ENCODE measurements at places on chromosomes 4 and X. TPM values are rescaled to one million over a fixed set of nuclear protein-coding genes. Genes with fewer than 3 reads are reported as not detected.
A peak's percentile ranks its signal among the peaks of the same experiment; 100 is the strongest.

The RRH gene
- not detected for total RNA-seq

The KLHL13 gene
- total RNA-seq: 4.6 TPM

DNA sequence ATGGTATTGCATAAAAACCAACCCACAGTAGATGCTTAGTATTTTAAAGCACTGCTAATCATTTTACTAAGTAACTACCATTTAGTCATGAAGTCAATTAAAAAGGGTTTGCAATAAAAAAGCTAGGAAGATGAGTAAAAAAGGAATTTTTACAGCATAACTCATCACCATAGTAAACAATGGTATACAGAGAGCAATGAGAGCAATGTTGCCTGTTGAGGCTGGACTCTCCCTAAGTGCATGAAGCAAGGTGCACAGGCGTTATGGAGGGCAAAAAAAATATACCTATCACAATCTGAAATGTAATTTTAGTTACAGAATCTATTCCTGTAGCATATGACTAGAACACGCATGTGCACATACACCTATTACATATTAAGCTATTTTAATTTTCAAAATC, 129.6 kb upstream of the BMP3 start:
- DNase-seq: no peak

DNA sequence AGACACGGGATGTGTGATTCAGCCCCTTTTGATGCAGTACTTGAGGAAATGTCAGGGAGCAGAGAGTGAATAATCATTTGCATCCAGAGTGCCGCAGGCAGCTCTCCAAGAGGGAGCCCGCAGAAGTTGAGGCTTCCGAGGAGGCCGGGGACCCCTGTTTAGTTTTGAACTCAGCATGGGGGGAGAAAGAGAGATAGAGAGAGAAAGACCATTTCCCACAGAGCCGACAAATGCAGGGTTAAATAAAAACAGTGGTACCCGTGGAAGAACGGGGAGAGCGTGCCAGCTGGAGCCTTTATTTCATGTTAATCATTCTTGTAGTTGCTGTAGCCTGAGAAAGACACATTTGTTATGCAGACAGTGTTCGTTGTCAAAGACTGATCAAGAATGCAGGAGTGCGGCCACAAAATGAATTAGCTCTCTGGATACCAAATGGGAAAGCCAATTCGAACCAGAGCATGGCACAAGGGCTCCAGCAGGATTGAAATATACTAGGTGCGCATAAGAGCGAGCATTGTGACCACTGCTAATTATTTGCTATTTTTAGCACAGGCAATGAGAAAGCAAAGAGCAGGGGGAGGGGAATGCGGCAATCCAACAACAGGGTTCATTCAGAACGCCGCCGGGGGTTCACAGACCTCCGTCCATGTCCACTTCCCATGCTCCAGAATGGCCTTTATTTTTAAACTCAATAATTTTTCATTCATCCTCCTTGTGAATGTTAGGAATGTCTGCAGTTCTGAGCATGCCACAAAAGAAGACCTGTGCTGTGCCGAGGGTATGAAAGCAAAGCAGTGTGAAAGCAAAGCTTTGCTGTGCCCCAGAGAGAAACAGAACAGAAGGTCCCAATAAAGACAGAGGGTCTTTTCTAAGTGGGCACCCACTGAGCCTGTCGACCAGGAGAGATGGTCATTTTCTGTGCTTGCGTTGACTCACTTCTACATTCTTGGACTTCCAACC, 243.9 kb upstream of the VCX3A start:
- DNase-seq: peak; percentile 0

GRCh38 chr4:85901500-85901899, 426.6 kb downstream of the ARHGAP24 start:
- no peak for DNase-seq

GRCh38 chrX:134746410-134746785, 88.1 kb upstream of the PLAC1 start:
- DNase-seq: no peak

- DNase-seq: no peak
These were observed 19.0 kb downstream of the MAGEC2 start for GRCh38 chrX:142186103-142186502.

All from M059J (cell line).